WERI-Rb-1 (cell line): ENCODE measurements at places on chromosomes 13 and 19.

GRCh38 chr13:113584870-113585671 is 518 bp downstream of the TFDP1 start:
- peak; percentile 60 for DNase-seq

DNA sequence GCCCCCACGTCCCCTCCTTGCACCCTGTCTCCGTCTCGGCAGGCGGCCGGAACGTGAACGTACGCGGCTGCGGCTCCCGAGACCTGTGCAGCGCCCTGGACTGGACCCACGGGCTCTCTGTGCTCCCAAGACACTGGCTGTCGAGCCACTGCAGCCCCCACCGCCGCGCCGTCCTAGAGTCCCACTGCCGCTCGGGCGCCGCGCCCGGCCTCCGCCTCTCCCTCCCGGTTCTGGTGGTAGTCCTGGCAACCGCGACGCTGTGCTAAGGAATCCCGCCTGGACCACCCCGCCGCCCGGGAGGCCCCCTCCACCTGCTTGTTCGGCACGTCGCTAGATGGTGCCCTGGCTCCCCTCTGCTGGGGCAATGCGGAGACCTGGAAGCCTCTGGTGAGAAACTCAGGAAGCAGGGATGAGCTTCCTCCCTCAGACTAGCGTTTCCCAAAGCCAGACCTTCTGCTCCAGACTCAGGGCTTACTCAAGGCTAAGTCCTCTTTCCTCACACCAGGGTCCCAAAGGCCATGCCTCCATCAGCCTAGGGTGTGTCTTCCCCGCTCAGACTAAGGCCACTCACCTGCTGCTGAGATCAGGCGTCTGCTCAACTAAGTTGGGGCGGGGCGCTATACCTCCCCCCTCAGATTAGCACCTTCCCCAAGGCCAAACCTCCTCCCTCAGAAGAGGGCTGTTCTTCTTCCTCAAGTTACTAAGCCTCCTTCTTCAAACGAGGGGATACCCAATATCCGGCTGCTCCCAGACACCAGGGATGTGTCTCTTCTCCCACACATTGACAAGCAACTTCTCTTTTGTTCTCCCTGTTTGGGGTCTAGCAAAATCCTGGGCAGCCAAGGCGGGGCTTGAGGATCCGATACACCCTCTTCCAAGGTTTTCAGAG is 16.1 kb upstream of the IRGC start:
- peak; percentile 47 for DNase-seq

- DNase-seq = no peak
Observed at GRCh38 chr19:16168465-16169081, 4.8 kb downstream of the CIB3 start.

DNA sequence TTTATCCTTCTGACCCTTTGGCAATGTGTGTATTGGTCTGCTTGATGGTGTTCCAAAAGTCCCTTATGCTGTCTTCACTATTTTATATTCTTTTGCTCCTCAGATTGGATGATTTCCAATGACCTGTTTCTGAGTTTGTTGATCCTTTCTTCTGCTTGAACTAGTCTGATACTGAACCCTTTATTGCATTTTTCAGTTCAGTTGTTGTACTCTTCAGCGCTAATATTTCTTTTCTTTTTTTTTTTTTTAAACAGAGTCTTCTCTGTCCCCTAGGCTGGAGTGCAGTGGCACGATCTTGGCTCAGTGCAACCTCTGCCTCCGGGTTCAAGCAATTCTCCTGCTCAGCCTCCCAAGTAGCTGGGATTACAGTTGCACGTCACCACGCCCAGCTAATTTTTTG is 12.6 kb upstream of the ZNF566 start:
- DNase-seq = no peak

GRCh38 chr13:30803749-30804148 is 68.4 kb downstream of the ALOX5AP start:
- DNase-seq = no peak

DNA sequence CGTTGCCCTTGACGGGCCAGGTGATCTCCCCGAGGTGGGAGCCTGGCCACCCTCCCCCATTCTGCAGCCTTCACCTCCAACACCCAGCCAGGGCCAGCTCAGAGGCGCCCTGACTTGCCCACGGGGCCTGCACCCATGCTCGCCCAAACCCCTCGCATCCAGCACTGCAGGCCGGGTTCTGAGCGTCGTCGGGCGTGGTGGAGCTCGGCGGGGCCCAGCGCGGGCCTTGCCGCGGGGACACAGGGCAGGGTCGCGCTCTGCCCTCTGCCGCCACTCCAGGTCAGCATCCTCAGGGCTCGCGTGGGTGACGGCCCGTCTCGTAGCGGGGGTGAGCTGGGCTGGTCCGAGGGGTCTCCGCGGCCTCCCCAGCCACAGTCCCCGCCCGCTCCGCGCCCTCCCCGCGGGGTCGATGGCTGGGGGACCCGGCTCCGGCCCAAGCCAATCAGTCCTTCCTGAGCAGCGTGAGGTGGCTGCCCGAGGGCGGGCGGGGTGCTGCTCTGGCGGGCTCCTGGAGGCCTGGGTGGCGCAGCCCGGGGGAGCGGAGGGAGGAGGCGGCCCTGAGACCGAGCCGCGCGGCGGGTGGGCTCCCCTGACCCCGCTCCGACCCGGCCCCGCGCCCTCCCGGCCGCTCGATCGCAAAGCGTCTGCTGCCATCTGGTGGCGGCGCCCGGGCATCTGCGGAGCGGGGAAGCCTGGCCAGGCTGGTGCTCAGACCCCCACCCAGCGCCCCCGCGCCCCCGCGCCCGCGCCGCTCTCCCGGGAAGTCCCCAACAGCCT is 61.4 kb downstream of the CCNE1 start:
- DNase-seq = peak; percentile 74

- no peak for DNase-seq
Observed at GRCh38 chr13:96796091-96796633, 198.1 kb downstream of the OXGR1 start.
